ENCODE measurements at places on chromosomes 3 and 15. TPM values are rescaled to one million over a fixed set of nuclear protein-coding genes. Genes with fewer than 3 reads are reported as not detected.

DNA sequence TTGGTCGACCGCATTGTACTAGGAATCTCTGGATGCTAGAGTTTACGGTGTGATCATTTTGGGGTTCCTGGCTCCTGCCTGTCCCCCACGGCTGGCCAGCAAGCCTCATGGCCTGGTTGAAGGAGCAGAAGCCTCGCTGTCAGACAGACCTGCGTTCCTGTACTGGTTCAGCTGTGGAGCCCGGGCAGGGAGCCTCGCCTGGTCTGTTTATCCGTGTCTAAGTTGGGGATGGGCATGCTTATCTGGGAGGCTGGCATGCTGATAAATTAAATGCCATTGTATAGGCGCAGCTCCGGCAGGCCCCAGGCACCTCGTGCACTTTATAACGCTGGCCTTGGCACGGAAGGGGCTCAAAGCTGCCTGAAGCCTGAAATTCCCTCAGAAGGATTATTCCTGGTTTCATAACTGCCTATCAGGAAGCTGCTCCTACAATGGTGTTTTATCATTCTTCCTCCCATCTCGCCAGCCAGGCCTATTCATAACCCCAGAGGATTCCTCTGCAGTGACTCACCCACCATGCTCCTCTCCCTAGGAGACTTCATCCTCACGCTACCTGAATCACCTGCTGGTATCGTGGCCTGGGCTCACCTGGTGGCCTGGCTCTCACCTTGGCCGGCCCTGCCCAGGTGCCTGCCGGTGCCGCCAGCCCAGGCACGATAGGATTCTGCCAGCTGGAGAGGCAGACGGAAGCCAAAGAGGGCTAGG, 110.9 kb downstream of the ASB7 start:
- no peak for DNase-seq
- no peak overlapping the region for H3K4me3 ChIP-seq
- no peak overlapping the region for H3K27ac ChIP-seq
- H3K36me3 ChIP-seq: peaks cover 8% of the 10 kb centered on the region
- H3K4me1 ChIP-seq: no peaks in the 10 kb centered on the region
- peaks cover 22% of the 10 kb centered on the region for H3K27me3 ChIP-seq

- H3K27ac ChIP-seq: peak overlapping the region; percentile 70
- H3K27me3 ChIP-seq: no peaks in the 10 kb centered on the region
- peak; percentile 8 for DNase-seq
- H3K4me1 ChIP-seq: peaks cover 89% of the 10 kb centered on the region
Measured at GRCh38 chr15:85500060-85500708, 119.8 kb downstream of the AKAP13 start.

- peaks cover 86% of the 10 kb centered on the region for H3K27me3 ChIP-seq
- no peak overlapping the region for H3K27ac ChIP-seq
- H3K4me3 ChIP-seq: no peak overlapping the region
Measured at GRCh38 chr15:92391640-92392039, 2.0 kb upstream of the ST8SIA2 start.

- no peak overlapping the region for H3K27ac ChIP-seq
- H3K4me3 ChIP-seq: no peak overlapping the region
- peaks cover 9% of the 10 kb centered on the region for H3K27me3 ChIP-seq
- no peaks in the 10 kb centered on the region for H3K4me1 ChIP-seq
- H3K36me3 ChIP-seq: no peaks in the 10 kb centered on the region
Measured at GRCh38 chr3:168081171-168081771, 14.5 kb downstream of the GOLIM4 start.

GRCh38 chr3:138625707-138626365, 17.3 kb downstream of the FAIM start:
- no peak overlapping the region for H3K27ac ChIP-seq
- no peaks in the 10 kb centered on the region for H3K36me3 ChIP-seq
- H3K4me3 ChIP-seq: no peak overlapping the region
- peaks cover 6% of the 10 kb centered on the region for H3K4me1 ChIP-seq

DNA sequence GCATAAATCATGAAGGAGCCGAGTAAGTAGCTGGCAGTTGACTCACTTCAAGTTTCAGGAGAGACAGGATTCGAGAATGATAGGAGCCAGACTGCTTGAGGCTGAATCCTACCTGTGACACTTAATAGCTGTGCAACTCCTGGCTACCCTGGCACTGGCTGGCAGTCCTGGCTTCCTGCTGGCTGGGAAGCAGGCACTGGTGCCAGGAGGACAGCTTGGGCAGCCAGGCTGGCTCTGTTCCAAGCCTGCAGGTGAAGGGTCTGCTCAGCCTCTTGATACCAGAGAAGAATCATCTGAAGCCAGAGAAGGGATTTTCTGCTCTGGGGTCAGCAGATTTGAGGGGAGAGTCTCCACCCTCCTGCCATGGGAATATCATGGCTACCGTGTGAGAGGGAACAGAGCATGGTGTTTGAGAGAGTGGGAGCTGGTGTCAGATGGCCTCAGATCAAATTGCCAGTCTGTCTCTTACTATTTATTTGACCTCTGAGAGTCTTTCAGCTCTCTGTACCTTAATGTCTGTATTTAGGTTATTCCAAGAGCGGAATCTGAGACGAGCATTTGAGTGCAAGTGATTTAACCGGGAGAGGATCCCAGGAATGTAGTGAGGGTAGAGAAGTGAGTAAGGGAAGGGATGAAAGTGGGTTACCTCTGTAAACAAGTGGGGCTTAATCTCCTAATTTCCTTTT, 4.4 kb upstream of the XIRP1 start:
- H3K36me3 ChIP-seq: peaks cover 2% of the 10 kb centered on the region
- H3K4me3 ChIP-seq: no peak overlapping the region
- H3K4me1 ChIP-seq: peaks cover 19% of the 10 kb centered on the region
- H3K27me3 ChIP-seq: peaks cover 16% of the 10 kb centered on the region
- H3K27ac ChIP-seq: no peak overlapping the region
- no peak for DNase-seq

DNA sequence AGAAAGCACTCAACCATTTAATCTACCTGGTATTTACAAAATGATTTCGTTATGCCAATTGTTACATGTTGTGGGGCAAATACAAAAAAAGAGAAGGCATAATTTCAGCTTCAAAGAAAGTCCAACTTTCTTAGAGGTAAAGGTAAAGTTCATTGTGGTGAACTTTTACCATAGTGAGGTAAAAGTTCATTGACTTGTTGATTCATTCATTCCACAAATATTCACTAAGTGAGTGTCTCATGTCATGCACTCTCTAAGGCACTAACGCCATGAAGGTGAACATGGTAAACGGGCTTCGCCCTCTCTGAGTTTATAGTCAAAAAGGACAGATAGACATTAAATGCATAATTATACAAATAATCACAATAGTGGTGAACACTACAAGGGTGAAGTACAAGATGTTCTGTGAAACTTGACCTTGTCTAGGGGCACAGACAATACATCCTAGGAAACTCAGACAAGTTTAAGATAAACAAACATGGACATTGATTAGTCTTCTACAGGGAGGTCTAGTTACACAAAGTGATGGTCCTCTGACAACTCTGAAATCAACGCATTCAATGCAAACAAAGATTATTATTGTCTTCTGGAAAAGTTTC, 378.6 kb downstream of the MAGI1 start:
- H3K4me3 ChIP-seq: no peak overlapping the region
- H3K36me3 ChIP-seq: no peaks in the 10 kb centered on the region
- DNase-seq: no peak
- H3K4me1 ChIP-seq: no peaks in the 10 kb centered on the region
- no peak overlapping the region for H3K27ac ChIP-seq

DNA sequence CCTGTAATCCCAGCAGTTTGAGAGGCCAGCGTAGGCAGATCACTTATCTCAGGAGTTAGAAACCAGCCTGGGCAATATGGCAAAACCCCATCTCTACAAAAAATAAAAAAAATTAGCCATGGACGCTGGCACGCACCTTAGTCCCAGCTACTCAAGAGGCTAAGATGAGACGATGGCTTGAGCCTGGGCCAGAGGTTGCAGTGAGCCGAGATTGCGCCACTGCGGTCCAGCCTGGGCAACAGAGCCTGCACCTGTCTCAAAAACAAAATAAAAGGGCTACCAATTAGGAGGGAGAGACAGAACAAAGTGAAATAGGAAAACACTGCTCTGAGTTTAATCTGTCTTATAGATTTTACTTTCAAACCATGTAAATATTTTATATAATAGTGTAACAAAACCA, 33.8 kb downstream of the MSL2 start:
- no peak overlapping the region for H3K27ac ChIP-seq
- no peak overlapping the region for H3K4me3 ChIP-seq
- H3K4me1 ChIP-seq: peaks cover 68% of the 10 kb centered on the region
- no peaks in the 10 kb centered on the region for H3K27me3 ChIP-seq

GRCh38 chr3:78809966-78810365, 957.8 kb downstream of the ROBO1 start:
- no peak overlapping the region for H3K4me3 ChIP-seq
- H3K27me3 ChIP-seq: no peaks in the 10 kb centered on the region
- no peaks in the 10 kb centered on the region for H3K4me1 ChIP-seq
- no peaks in the 10 kb centered on the region for H3K36me3 ChIP-seq
- no peak overlapping the region for H3K27ac ChIP-seq

DNA sequence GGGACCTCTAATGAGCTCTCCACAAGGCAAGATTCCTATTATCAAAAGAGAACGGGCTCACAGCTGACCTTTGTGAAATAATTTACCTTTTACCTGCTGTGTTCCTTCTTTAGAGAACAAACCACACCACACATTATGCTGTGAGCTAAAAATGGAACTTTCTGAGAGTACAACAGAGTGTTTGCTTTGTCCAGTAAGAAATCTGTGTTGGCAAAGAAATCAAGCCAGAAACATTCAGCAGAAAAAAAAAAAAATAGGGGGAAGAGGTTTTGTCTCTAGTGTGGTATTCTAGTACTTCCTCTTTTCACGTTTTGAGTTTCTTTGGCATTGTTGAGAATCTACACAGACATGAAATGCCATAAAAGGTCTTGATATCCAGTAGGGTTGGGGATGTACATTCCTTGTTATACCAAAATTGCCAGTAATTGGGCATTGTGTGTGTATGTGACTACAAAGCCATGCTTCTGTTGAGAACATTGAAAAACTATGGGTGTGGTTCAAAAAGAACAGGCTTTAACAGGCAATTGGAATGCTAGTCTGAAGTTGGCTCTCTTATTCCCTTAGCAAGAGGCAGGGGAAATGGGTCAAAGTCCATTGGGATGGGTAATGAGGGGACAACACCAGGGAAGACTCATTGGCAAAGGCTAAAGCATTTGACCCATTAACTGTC, 273.5 kb downstream of the NEK10 start:
- peaks cover 5% of the 10 kb centered on the region for H3K27me3 ChIP-seq
- no peak overlapping the region for H3K27ac ChIP-seq
- DNase-seq: no peak
- H3K4me1 ChIP-seq: no peaks in the 10 kb centered on the region
- no peaks in the 10 kb centered on the region for H3K36me3 ChIP-seq
- no peak overlapping the region for H3K4me3 ChIP-seq

DNA sequence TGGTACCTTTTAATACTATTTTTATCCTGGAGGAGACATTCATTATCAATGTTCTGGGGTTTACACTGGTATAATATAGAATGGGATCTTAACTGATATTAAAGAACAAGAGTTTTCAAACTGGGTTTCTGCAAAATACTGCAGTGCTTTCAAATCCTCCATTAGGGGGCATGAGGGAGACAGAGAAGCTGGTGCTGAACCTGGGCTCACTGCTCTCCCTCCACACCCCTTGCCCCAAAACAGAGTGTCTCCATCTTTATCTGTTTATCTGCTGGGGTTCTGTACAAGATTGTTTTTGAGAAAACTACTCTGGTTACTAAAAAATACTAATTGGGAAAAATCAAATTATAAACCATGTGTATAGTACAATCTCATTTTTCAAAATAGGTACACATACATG, 41.7 kb downstream of the CADPS start:
- DNase-seq: no peak
- H3K4me3 ChIP-seq: no peak overlapping the region

DNA sequence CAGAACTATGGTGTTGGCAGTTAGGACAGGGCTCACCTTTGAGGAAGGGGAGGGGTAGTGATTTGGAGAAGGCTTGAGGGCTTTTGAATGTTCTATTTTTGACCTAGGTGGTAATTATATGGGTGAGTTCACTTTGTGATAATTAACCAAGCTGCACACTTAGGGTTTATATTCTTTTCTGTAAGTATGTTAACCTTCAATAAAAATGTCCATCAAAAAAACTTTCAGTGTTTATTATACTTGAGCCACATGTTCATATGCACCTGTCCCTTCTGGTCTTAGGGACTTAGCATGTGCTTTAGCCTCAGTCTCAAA, 28.4 kb downstream of the PDE8A start:
- H3K4me1 ChIP-seq: peaks cover 22% of the 10 kb centered on the region
- DNase-seq: no peak
- no peak overlapping the region for H3K4me3 ChIP-seq

- DNase-seq: no peak
- H3K4me1 ChIP-seq: peaks cover 23% of the 10 kb centered on the region
- peak overlapping the region; percentile 12 for H3K4me3 ChIP-seq
- H3K27me3 ChIP-seq: no peaks in the 10 kb centered on the region
Measured at GRCh38 chr3:59406943-59407342, 357.1 kb upstream of the CFAP20DC start.

- H3K27me3 ChIP-seq: peaks cover 7% of the 10 kb centered on the region
- no peak overlapping the region for H3K4me3 ChIP-seq
- no peaks in the 10 kb centered on the region for H3K36me3 ChIP-seq
- no peak overlapping the region for H3K27ac ChIP-seq
- peaks cover 18% of the 10 kb centered on the region for H3K4me1 ChIP-seq
Measured at GRCh38 chr3:171959532-171960089, 79.8 kb upstream of the FNDC3B start.

- H3K4me3 ChIP-seq: no peak overlapping the region
- no peaks in the 10 kb centered on the region for H3K27me3 ChIP-seq
- H3K36me3 ChIP-seq: no peaks in the 10 kb centered on the region
- DNase-seq: no peak
- H3K4me1 ChIP-seq: no peaks in the 10 kb centered on the region
Measured at GRCh38 chr15:77746254-77747174, 113.8 kb upstream of the LINGO1 start.

DNA sequence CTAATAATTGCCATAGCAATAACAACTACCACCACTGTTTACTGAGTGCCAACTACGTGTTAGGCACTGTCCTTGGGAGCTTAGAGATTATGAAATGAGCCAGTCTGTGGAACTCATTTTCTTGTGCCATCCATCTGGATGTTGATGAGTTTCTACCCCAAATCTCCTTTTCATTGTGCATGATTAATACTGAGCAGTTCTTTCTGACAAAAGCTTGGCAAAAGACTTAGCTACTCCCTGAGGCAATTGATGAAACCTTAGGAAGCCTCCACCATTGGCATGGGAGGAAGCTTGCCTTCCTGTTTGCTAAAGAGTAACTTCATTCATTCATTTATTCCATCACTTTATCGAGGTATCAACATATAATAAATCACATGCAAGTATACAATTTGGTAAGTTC, 39.8 kb downstream of the PRICKLE2 start:
- peaks cover 14% of the 10 kb centered on the region for H3K27me3 ChIP-seq
- no peaks in the 10 kb centered on the region for H3K36me3 ChIP-seq
- no peak overlapping the region for H3K4me3 ChIP-seq
- no peak overlapping the region for H3K27ac ChIP-seq

The CSPG4 gene
- total RNA-seq: not detected

The SLCO2A1 gene
- 0.10 TPM for total RNA-seq

The GPR62 gene
- total RNA-seq: not detected

The RNU5B-1 gene
- not detected for total RNA-seq

The CAMK2N2 gene
- total RNA-seq: 0.24 TPM

The MOBP gene
- total RNA-seq: 0.34 TPM

The SAXO2 gene
- total RNA-seq: 1.2 TPM

The LRTM1 gene
- not detected for total RNA-seq

The SHF gene
- total RNA-seq: 11.7 TPM

The ACOX2 gene
- not detected for total RNA-seq

The CYP1A1 gene
- total RNA-seq: 3.4 TPM

The SEMA7A gene
- 46.7 TPM for total RNA-seq

The CAPN7 gene
- total RNA-seq: 26.9 TPM

The LRRC28 gene
- total RNA-seq: 29.0 TPM
